ENCODE measurements at places on chromosomes 5 and 9.

GRCh38 chr5:179918742-179919486 is 11.2 kb upstream of the TBC1D9B start:
- no peak for DNase-seq

DNA sequence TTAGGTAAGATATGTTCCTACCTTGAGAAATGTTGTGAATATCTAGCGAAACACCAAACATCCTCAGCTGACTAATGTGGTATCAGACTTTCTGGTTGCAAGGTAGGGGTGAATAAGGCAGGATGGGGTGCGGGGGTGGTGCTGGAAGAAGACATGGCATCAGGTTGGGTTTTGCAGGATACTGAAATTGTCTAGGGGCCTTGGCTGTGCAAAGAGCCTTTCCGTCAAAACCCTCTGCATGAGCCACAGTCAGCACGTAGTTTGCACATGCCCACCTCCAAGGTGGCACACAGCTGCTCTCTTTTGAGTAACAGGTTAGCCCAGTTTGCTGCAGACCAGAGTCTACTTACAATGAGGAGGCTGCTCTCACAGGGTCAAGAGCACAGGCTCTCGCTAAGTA is 42.0 kb downstream of the SFXN1 start:
- no peak for DNase-seq

DNA sequence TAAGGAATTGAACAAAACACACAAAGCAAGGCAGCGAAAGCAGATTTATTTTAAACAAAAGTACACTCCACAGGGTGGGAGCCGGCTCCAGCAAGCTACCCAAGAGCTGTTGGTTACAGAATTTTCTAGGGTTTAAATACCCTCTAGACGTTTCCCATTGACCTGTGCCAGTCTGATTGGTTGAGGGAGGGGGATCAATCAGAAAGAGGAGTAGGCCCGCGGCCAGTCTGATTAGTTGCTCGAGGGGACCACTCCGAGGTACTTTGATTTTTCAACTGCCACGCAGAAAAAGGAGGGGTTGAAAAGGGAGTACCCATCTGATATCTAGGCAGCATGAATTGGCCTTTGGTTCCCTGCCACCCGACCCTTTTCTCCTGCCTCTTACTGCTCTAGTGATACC is 998 bp downstream of the SRP19 start:
- peak; percentile 72 for DNase-seq

- peak; percentile 79 for DNase-seq
These were observed 39.1 kb upstream of the RASGRF2 start for GRCh38 chr5:80921026-80921425.

DNA sequence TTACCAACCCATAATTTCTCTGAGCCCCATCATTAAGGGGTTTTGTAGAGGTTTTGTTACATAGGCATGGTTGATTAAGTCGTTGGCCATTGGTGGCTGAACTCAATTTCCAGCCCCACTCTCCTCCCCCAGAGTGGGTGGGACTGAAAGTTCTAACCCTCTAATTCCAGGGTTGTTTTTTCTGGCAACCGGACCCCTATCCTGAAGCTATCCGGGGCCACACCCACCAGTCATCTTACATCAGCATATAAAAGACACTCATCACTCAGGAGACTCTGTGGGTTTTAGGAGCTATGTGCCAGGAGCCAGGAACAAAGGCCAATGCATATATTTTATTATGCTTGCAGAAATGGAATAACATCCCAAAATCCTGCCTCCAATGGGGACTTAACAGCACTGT is 186.0 kb downstream of the NXNL2 start:
- no peak for DNase-seq

DNA sequence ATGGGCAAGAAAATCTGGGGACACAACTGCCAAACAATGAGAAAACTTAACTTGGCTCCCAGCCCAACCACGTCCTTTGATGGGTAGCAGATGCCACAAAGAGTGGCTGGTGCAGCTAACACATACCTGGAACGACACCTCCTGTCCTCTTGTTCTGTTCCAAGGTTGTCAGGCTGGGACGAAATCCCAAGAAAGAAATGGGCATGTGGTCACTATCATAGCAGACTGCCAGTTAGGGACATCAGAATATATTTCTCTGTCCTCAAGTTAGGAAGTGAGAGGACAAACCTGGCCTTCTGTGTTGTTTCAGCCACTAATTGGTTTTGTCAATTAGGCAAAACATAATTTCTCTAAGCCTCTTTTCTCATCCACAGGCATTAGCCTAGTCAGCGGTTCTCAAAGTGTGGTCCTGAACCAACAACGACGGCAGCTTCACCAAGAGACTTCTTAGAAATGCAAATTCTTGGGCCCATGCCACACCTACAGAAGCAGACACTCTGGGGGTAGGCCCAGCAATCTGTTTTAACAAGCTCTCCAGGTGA is 63.4 kb downstream of the RAPGEF1 start:
- DNase-seq = peak; percentile 64

GRCh38 chr5:32387211-32387610 is 57.3 kb downstream of the ZFR start:
- DNase-seq = no peak

DNA sequence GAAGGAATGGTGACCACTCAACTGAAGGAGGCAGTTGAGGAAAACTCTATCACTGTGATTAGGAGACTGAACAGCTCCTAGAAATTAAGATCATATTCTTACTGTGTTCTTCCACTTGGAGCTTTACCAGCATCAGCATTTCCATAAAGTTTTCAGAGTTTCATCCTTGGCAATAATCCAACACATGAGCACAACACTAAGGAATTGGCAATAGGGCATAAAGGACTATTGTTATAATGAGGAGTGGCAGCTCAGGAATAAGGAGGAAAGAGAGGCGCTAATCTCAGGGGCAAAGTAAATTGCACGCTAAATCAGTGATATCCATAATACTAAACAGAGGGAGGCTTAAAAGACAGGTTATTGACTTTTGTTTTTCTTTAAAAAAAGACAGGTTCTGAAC is 338.9 kb downstream of the EFNA5 start:
- no peak for DNase-seq

DNA sequence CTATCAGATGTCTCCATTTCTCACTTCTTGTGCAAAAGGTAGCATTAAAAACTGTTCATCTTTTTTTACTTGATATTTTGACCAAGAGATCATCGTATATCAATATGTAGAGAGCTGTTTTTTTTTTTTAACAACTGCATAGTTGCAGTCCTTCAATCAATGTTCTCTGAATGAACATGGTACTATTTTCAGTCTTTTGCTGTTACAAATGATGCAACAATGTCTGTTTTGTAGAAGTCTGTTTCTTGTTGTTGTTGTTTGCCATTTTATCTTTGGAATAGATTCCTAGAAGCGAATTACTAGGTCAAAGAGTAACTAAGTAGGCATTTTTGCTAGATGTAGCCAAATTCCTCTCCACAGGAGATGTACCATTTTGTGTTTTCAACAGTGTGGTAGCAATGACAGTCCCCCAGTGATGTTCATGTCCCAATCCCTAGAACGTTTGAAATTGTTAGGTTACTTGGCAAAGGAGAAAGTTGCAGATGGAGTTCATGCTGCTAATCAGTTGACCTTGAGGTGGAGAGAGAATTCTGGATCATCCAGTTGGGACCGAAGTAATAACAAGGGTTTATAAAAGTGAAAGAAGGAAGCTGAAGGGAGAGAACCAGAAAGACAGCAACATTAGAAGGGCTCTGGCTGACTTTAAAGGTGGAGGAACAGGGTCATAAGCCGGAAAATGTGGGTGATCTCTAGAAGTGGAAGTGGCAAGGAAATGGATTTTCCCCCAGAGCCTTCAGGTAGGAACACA is 6.3 kb downstream of the MTREX start:
- DNase-seq = no peak

DNA sequence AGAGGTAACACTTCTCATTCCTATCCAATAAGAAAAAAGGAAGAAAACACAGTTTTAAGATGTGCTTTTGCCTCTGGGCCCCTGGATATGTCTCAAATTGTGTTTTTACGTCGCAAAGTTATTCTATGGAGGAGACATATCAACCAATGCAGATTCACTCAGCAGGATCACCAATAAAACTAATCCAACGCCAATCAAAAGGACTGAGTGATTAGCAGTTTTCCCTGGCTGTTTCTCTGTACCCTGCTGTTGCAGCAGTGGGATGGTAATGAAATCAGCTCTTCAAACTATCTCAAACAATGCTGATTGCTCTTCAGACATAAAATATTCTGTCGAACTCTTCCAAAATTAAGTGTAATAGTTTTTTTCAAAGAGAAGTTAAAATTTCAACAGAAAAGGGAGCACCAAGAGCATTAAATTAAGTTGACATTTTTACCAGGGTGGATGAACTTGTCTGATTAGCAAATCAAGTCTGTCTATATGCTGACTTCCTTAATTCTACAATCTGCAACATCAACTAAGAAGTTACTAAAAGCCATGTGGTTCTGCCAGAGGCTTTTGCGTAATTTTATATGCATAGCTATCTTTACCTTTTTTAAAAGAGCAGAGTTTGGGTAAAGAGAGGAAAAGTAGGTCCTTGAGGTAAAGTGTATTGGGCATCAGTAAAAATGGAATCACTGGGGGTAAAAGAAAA is 9.7 kb upstream of the HK3 start:
- no peak for DNase-seq

DNA sequence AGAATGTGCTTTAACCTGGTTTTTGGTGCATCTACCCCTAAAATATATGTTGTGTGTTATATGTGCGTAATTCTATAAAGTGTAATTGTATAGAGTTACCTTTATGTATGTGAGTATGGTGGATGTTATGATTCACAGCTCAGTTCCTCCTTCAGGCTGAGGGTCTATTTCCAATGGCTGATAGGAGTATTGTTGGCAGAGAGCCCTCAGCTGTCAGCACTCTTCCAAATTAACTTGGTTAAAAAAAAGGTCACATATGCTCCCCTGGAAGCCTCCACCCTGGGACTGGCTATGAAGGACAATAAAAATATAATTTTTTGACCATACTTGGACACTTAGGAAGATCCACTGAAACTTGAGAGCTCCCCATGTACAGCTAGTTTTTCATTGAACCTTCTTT is 250.4 kb upstream of the CDH12 start:
- DNase-seq = no peak

GRCh38 chr5:171680485-171680884 is 105.1 kb upstream of the SMIM23 start:
- DNase-seq = peak; percentile 74

GRCh38 chr5:68233075-68233474 is 17.5 kb downstream of the PIK3R1 start:
- DNase-seq = no peak

DNA sequence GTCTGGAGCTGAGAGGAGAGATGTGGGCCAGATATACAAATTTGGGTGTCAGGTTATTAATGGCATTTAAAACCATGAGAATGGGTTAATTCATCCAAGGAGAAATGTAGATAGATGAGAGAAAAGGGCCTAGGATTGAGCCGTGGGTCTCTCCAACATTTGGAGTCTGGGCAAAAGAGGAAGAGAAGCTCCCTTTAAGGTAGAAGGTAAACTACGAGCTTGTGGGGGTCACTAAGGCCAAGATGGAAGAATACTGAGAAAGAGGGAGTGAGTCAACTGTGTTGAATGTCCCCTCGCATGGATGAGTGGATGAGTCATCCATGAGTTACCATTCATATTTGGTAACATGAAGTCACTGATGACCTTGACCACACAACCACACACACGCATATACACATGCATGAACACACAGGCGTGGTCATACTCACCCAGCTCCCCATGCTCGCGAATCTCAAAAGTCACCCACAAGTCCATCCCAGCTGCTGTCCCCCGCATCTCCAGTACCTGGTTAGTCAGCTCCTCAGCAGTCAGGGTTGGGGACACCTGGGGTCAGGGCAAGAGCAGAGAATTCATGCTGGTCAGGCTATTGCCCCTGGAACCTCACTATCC is 6.8 kb upstream of the FCHSD1 start:
- DNase-seq = no peak
